ENCODE measurements at places on chromosomes 7 and 10.

GRCh38 chr7:96707901-96708774, 1.5 kb downstream of the SEM1 start:
- DNase-seq = no peak

DNA sequence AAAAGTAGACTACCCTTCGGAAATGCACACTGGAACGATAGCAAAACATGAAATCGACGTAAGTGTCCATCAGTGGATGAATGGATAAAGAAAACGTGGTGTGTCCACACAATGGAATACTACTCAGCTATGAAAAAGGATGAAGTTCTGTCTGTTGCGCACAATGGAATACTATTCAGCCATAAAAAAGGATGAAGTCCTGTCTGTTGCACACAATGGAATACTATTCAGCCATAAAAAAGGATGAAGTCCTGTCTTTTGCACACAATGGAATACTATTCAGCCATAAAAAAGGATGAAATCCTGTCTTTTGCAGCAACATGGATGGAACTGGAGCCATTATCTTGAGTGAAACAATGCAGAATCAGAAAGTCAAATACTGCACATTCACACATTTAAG, 591.8 kb downstream of the PTPRN2 start:
- DNase-seq = no peak

DNA sequence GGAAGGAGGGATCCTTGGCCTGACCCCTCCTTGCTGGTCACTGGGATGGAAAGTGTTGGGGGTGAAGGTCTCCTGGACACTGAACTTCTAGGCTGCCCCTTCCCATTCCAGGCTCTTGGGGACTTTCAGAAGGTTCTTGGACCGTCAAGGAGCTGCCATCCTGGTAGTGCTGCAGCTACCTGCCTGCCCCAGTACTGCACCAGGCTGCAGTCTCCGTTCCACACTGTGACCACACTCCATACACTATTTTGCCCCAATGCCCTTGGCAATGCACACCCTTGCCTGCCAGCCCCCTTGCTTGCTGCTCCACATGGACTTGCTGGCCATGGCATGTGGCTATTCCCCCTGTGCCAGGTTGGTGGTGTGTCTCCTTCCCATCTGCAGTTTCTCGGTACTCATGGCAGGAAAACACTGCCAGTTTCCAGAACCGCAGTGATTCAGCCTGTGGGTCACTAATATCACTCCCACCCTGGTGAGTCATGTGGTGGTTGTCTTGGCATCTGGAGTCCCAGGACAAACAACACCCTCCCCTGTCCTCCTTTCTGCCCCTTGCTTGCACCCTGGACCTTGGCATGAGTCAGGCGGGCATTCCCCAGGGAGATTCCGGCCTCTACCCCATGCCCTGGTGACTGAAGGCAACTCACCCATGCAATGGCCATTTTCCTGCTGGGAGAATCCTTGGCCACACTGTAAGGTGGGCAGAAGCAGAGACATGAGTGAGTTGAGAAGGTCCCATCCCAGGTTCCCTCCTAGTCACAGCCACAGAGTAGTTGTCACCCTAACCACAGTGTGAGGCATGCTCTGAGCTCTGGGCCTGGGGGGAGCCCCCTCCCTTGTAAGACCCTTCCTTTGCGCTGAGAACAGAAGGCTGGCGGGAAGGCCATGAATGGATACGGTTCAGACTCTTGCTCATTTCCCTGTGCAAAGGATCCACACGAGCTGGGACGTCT, 32.8 kb downstream of the GOLGA7B start:
- DNase-seq = no peak

GRCh38 chr10:103540722-103541121, 47.2 kb downstream of the NEURL1 start:
- DNase-seq = peak; percentile 8

DNA sequence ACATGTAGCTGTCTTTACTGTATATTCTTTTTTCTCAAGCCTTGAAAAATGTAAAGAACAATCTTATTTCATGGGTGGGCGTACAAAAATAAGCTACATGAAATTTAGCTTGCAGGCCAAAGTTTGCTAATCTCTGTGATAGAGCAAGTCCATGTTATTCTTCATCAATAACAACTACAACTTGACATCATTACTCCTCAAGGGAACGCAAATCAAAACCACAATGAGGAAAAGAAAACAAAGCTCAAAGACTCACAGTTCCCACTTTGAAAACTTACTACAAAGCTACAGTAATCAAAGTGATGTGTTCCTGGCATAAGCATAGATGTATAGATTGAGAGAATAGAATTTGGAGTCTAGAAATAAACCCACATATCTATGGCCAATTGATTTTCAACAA, 62.5 kb downstream of the GNA12 start:
- DNase-seq = no peak

GRCh38 chr7:49852619-49853462, 79.4 kb downstream of the VWC2 start:
- peak; percentile 64 for DNase-seq

- no peak for DNase-seq
These were observed 54.4 kb downstream of the ARMH3 start for GRCh38 chr10:102001435-102002068.

DNA sequence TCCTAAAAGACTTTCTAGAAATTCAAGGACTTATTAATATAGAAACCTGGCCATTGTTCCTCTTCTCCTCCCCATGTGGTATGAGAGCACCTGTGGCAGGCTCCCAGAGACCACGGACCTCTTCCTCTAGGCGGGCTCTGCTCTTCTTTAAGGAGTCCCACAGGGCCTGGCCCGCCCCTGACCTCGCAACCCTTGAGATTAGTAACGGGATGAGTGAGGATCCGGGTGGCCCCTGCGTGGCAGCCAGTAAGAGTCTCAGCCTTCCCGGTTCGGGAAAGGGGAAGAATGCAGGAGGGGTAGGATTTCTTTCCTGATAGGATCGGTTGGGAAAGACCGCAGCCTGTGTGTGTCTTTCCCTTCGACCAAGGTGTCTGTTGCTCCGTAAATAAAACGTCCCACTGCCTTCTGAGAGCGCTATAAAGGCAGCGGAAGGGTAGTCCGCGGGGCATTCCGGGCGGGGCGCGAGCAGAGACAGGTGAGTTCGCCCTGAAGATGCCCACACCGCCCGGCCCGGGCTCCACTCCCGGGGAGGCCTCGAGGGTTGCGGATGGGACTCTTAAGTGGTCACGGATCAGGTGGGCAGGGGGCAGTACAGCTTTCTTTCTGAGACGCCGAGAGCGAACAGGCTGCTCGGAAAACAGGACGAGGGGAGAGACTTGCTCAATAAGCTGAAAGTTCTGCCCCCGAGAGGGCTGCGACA, at the start of gene SLC26A4:
Gene SLC26A4 (plus strand): TSS at position 448 of the 700 bp plus-strand sequence. CDS start 814 bp downstream, outside the sequence.
- DNase-seq = peak; percentile 15

DNA sequence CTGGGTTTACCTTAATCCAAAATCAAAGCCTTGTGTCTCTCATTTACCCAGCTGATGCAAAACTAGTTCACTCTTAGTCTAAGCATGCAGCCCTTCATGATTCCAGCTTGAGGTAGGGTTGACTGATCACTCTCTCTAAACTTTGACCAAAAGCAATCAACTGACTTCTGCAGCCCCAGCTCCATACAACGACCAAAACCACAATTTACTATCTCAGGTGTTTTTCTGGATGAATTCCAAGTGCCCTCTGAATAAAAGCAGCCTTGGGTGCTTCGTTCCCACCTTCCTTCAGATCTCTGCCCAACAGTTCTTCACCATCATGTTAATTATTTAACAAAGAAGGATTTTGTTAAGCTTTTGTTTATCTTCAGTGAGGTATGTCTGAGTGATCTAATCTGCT, 62.6 kb downstream of the CCDC6 start:
- no peak for DNase-seq

- no peak for DNase-seq
These were observed 200.4 kb downstream of the FAM107B start for GRCh38 chr10:14574291-14574690.

DNA sequence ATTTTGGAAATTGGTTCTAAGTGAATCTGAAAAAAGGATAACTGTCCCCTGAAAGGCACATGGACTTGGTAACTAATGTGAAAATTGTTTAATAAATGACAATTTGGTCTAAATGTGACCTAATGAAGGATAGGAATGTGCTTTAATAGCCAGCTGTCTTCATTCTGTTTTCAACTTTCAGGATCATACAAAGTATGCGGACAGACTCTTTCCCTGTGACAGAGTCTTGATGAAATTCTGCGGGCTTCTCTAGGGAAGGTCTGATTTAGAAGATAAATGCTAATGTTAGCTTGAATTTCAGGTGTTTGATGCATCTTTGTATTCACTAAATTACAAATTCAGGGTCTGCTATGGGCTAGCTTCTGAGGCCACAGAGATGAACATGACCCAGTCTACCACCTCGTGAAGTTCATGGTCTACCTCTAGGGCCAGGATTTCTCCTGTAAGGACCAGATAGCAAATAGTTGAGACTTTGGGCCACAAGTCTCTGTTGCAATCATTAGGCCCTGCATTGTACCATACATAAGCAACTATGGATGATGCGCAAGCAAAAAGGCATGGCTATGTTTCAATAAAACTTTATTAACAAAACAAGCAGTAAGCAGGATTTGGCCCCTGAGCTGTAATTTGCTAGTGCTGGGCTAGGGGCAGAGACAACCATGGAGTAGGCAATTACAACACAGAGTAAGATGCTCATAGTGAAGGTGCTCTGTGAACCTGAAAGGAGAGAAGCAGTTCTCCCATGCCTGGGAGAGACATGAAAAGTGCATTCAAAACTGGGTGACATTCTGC, 368.6 kb downstream of the INHBA start:
- DNase-seq = no peak

- no peak for DNase-seq
These were observed 38.4 kb upstream of the GDF10 start for GRCh38 chr10:47261556-47261955.

GRCh38 chr10:113617086-113617485, 46.8 kb downstream of the NRAP start:
- DNase-seq = peak; percentile 50

GRCh38 chr7:129721068-129721467, 109.5 kb downstream of the NRF1 start:
- DNase-seq = no peak

DNA sequence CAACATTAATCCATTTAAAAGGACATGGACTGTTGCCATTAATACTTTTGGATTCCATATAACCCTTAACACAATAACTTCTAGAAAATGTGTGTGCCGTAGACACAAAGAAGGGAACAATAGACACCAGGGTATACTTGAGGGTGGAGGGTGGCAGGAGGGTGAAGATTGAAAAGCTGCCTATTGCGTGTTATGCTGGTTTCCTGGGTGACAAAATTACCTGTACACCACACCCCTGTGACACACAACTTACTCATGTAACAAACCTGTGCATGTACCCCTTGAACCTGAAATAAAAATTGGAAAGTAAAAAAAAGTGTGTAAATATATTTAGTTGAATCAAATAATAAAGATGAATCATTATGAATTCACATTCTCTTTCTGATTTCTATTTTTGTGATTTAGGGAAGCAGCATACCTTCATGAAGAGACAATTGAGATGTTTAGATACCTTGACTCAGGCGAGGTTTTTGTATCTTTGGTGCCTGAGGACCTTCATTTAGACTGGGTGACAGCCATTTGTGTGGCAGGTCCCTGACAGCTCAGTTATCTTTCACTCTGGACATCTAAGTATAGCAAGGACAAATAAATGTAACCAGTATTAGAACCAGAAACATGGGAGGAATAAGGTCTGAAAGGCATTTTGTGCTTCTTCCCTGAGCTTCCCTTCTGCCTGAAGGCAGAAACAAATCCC, 28.7 kb downstream of the GIMAP8 start:
- DNase-seq = no peak

- DNase-seq = no peak
These were observed 92.9 kb upstream of the ADAM12 start for GRCh38 chr10:126481181-126481580.

DNA sequence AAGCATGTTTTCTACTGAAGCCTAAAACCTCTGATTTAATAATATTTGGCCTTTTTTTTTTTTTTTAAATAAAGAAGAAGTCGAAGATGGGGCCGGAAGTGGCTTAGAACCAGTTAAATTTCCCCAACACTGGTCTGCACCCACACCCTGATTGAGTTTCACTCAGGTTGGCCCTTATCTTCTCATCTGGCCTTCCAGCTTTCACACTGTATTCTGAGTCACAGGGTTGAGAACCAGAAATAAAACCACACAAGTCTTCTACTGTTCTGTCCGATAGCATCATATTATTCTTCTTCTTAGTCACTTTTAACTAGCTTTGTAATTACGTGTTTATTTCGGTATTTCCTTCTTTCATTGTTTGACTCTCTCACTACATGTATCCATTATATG, 9.9 kb downstream of the ZNF365 start:
- DNase-seq = no peak

DNA sequence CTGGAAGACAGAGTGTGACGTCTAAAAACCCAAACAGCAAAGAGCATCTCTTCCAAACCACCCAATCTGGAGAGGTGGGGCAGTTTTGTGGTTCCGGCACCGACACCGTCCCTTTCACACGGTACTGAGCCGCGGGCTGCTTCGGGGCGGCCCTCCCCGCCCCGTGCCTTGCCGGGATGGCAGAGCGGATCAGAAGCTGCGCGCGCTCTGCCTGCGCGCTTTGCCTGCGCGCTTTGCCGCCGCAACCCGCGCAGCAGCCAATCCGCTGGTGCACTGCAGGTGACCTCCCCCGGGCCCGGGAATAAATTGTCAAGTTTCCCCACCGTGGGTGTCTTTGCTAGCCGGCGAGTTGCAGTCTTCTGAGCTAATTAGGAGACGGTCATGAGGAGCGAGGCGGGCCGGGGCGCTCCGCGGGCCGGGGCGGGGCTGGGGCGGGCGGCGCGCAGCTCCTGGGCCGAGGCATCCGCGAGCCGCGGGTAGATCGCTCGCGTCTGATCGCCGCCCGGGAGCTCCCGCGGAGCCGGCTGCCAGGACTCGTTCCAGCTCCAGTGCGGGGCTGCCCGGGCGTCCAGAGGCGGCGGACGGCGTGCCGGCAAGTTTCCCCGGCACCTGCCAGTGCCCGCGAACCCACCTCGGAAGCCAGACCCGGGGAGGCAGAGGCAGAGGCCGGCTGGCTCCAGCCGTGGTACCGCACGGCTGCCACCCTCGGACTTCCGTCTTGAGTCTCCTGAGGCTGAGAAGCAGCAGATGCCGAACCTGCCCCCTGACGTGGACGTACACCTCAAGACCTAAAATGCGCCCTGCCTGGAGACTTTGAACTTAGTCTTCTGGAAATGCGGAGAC, 536.0 kb upstream of the GALNT17 start:
- DNase-seq = peak; percentile 29

DNA sequence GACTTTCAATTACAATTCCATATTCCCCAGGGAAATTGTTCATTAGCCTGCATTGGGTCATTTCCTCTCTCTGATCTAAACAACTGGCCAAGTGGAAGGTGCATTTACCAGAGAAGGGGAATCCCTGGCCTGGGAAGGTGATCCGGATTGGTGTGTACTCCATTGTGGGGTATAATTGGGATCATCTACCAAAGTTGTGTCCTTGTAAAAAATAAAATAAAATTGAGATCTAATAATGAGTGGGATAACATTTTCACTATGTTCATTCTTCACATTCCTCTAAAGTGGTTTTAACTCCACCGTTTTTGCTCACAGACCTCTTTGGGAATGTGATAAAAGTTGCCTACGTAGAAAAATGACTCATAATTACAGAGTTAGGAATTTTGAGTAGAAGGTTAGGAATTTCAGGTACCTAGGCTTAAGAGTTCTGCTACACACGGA, 22.8 kb downstream of the ARL5B start:
- no peak for DNase-seq

Data from WTC11 (cell line).